ELR (cell line): ENCODE measurements at places on chromosomes 16 and 17.
A peak's percentile ranks its signal among the peaks of the same experiment; 100 is the strongest.

DNA sequence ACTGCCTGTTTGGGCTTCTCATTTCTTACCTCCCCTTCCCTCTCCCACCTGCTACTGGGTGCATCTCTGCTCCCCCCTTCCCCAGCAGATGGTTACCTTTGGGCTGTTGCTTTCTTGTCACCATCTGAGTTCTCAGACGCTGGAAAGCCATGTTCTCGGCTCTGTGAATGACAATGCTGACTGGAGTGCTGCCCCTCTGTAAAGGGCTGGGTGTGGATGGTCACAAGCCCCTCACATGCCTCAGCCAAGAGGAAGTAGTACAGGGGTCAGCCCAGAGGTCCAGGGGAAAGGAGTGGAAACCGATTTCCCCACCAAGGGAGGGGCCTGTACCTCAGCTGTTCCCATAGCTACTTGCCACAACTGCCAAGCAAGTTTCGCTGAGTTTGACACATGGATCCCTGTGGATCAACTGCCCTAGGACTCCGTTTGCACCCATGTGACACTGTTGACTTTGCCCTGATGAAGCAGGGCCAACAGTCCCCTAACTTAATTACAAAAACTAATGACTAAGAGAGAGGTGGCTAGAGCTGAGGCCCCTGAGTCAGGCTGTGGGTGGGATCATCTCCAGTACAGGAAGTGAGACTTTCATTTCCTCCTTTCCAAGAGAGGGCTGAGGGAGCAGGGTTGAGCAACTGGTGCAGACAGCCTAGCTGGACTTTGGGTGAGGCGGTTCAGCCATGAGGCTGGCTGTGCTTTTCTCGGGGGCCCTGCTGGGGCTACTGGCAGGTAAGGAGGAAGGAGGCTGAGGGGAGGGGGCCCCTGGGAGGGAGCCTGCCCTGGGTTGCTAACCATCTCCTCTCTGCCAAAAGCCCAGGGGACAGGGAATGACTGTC is at the start of gene CD68:
Gene CD68 (plus strand): TSS at position 638 of the 833 bp plus-strand sequence. CDS start 40 bp downstream, at position 678.
- peak; percentile 99 for DNase-seq

- no peak for DNase-seq
Observed at GRCh38 chr16:75294773-75295459, 43.5 kb upstream of the BCAR1 start.

DNA sequence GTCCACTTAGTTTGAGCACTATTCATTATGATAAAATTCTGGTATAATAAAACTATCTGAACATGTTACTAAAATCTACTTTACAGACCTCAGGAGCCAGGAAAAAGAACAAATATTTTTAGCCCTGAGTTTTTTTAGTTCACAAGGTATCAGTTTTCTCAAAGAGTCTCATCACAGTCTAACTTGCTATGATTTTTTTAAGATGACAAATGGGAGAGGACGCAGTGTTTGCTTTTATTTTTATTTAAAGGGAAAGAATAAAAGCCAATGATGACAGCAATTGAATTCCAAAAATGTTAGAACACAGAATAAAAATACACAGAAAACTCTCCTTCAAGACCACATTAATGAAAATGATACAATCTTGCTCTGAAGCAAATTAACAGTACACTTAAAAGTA is 7.4 kb downstream of the MED13 start:
- no peak for DNase-seq

DNA sequence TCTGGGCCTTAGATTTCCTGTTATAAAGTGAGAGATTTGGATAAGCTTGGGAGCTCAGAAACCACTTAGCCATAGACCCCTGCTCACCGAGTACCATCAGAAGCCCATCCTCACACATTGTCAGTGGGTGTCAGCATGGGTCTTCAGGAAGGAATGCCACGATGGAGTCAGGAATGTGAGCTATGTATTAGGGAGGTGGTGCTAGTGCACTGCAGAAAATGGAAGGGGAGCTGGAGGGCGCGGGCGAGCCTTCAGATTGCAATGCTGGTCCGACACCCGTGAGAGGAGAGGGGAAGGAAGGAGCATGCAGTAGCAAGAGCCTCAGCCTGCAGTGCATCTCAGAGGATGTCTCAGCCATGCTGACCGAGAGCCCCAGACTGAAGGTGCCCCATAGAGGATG is 294.5 kb downstream of the FOXL1 start:
- no peak for DNase-seq

- no peak for DNase-seq
Observed at GRCh38 chr17:75173526-75173925, 9.2 kb downstream of the SUMO2 start.

DNA sequence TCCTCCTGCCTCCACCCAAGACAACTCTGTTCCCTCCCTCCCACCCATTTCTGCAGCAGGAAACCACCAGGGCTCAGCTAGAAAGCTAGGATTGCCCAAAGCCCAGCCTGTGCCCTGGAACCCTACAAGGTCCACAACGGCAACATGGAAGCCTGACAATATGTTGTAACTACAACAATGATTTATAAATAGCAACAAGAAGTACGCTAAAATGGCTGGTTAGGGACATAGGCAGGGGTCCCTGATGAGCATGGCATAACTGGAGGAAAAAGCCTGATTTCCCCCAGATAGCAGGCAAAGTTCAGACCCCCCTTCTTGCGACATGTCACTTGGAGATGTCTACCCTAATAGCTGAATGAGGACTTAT is 6.6 kb downstream of the ST3GAL2 start:
- DNase-seq = no peak

GRCh38 chr16:49556249-49556605 is 182.6 kb downstream of the C16orf78 start:
- DNase-seq = no peak

GRCh38 chr17:45581860-45582259 is 91.3 kb upstream of the PLEKHM1 start:
- no peak for DNase-seq

GRCh38 chr16:85557971-85558657 is 55.0 kb upstream of the GSE1 start:
- no peak for DNase-seq

GRCh38 chr17:75557852-75558665 is 29.5 kb upstream of the MYO15B start:
- no peak for DNase-seq

DNA sequence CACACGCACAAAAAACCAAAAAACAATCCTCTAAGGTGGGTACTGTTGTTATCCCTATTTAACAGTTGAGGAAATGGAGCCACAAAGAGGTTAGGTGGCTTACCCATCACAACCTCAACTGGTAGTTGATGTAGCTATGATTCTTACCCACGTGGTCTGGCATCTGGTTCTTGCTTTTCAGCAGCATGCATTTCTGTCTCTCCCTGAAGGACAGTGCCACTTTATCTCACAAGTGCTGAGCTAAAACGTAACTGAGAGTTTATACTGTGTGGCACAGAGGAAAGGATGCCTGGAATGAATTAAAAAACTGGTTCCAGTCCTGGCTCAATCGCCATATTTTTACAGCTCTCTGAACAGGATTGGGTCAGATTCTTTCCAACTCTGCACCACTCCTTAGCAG is 1.9 kb upstream of the CORO6 start:
- DNase-seq = no peak

DNA sequence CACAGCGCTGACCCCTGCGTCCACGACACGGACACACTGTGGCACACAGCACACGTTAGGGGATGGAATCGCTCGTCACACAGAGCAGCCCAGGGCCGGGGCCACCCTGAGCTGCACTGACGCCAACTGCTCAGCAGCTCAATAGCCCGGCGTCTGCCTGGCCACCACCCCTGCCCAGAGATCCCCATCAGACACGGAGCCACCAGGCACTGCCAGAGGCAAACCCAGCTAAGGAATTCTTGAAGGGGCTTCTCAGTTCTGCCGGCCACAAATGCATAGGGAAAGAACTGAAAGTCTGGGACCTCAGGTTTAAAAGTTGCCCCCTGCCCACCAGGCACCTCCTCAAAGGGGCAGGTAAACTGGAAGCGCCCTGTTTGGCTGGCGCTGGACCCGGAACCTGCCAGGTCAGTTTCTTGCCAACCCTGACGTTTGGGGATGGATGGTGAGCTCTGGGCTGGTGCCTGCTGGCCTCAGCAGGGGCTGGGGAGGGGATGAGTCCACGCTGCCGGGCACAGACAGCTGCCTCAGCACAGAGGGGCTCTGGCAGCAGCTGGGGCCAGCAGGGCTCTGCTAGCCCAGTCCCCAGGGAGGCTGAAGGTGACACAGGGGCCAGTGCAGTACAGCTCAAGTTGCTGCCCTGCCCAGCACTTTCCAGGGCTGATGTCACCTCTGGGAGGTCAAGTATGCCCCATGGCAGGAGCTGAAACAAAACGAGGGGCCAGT is 33.2 kb downstream of the TIMM22 start:
- no peak for DNase-seq

- DNase-seq = peak; percentile 84
Observed at GRCh38 chr17:17515934-17516930, 20.0 kb upstream of the RASD1 start.

DNA sequence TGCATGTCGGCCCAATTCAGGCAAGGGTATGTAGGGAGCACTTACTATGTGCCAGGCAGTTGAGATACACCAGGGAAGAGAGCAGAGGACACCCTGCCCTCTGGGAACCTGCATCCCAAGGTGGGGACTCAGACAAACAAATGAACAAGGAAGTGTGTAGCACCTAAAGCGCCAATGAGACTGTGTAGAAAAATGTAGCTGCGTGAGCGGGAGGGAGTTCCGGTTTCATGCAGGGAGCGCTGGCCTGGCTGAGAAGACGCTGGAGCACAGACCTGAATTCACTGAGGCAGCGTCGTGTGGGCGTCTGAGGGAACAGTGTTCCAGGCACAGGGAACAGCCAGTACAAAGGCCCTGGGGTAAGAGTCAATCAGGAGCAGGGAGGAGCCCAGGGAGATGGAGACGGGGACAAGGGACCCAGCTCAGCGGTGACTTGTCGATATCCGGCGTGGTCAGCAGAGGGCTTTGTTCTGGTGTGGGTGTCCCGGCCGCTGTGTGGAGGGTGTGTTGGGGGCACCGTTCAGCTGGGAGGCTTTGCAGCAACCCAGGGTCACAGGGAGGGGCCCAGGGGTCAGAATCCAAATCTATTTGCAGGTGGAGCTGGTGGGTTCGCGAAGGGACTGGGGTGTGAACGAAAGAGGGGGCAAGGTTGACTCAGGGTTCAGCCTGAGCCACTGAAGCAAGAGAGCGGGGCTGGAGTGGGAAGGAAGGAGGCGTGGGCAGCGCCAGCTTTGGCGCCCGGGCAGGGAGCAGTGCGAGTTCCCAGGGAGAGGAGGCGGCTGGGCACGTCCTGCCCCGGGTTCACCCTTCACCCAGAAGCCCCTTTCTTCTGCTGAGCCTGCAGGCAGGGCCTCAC is 17.8 kb upstream of the OSGIN1 start:
- no peak for DNase-seq

GRCh38 chr17:81414756-81415516 is 19.7 kb downstream of the BAHCC1 start:
- DNase-seq = no peak

DNA sequence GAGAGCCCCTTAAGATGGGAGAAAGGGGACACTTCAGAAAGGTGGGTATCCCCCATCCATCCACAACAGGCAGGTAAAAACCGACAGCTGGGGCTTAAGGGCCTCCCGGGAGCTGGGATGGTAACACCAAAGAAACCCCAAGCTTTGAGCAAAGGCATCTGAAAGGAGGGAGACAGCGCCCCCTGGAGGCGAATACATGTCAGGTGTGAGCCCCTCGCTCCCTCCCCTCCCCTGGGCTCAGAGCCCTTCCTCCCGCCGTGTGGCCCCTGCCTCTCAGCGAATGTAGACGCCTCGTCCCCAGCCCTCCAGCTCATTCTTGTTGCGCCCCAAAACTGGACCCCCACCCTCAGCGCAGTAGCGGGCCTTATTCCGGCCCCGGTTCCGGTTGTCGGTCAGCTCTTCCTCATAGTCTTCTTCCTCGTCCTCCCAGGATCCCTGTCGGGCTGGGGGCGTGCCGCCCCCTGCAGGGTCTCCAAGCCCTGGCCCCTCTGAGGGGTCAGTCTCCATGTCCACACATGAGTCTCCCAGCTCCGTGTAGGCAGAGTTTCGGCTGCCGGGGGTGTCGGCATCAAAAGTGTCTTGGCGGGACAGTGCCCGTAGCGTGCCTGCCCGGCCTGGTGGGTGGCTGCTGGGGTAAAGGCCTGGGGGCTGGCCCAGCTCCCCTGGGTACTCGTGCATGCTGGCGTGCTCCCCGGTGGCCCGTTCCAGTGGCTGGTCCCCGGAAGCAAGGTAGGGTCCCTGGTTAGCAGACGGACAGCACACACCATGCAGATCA is 9.1 kb upstream of the ARL5C start:
- peak; percentile 74 for DNase-seq

DNA sequence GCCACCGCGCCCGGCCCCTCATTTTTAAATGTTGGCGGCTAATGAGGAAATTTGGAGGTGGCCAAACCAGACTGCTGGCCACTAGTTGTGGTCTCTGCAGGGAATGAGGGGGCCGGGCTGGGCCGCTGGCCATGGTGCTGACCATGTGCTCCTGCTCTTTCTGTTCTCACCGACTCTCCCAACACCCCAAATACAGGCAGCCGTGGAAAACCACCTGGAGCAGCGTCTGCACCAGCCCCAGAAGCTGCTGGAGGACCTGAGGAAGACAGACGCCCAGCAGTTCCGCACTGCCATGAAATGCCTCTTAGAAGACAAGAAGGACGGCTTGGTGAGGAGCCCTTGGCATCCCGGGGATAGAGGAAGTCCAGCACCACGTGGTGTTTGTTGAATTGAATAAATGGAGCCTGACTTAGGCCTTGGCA is 21.3 kb downstream of the OTOA start:
- DNase-seq = no peak

DNA sequence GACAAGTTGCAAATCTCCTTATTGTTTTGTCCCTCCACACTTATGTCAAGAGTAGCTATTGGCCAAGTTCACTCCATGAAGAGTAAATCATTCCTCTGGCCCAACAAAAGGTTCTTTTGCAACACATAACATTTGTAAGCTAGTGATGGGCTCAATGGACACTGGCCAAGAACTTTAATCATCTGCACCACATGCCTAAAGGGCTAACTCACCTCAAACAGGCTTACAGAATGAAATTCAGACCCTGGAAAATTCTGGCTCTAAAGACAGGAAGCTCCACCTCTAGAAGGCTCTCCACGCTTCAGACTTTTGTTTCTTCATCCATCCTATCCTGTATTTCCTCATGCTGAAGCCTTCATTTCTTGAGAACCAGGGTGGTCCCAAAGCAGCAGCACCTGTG is 10.9 kb upstream of the ANKFN1 start:
- DNase-seq = peak; percentile 92

- DNase-seq = no peak
Observed at GRCh38 chr17:80877729-80878303, 113.8 kb upstream of the CHMP6 start.

- peak; percentile 48 for DNase-seq
Observed at GRCh38 chr16:86901483-86901882, 323.1 kb downstream of the FOXL1 start.

DNA sequence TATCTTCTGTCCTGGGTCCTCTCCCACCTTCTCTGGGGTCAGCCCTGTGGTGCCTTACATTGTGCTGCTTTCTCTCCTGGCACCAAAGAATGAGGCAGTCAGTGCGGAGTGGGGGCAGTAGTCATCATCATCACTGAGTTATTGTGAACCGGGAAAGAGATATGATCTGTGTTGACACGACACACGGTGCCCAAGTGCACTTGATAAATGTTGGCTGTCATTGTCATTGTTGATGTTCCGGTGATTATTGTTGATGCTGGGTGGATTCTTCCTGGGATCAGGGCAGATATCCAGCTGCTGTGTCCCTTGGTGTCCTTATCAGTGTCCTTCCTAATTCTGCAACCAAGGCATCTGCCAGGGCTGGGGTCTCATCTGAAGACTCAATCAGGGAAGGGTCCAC is 121.7 kb downstream of the ABCC6 start:
- no peak for DNase-seq
